ENCODE measurements at places on chromosomes 6 and 20.

DNA sequence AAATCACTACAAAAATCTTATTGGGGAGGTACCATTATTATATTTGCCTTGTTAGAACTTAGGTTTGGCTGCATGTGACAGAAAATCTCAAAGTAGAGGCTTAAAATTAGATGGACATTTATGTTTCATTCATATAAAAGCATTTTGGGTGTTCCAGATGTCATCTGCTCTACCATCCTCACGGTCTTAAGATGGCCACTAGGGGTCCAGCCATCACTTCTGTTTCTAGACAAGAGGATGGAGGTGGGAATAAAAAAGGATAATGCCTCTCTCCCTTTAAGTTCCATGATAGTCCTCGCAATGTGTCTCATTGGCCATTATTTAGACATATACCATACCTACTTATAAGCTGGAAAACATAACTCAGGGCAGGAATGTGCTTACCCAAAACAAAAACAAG lies 929.5 kb downstream of the KIF16B start:
- DNase-seq, result no peak

- DNase-seq, result no peak
These were observed 56.6 kb downstream of the MTHFD1L start for GRCh38 chr6:150922137-150922536.

DNA sequence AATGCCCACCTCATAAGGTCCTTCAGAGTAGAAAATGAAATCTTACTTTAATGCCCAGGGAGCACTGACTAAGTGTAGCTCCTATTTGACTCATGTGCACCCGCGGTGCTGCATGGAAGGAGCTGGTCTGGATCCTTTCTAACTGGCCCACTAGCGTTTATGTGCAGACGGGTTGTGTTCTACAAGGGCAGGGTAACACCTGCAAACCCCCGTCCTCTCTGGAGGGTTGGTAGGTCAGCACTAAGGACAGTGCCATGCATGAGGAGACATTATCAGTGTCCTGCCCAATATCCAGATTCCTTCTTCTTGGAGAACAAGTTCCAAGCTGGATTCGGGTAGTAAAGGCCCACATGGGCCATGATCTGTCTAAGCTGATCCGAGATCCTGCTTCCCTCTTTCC lies 140.3 kb downstream of the ANKRD60 start:
- no peak for DNase-seq

- no peak for DNase-seq
These were observed 23.5 kb downstream of the MDGA1 start for GRCh38 chr6:37674161-37674560.

DNA sequence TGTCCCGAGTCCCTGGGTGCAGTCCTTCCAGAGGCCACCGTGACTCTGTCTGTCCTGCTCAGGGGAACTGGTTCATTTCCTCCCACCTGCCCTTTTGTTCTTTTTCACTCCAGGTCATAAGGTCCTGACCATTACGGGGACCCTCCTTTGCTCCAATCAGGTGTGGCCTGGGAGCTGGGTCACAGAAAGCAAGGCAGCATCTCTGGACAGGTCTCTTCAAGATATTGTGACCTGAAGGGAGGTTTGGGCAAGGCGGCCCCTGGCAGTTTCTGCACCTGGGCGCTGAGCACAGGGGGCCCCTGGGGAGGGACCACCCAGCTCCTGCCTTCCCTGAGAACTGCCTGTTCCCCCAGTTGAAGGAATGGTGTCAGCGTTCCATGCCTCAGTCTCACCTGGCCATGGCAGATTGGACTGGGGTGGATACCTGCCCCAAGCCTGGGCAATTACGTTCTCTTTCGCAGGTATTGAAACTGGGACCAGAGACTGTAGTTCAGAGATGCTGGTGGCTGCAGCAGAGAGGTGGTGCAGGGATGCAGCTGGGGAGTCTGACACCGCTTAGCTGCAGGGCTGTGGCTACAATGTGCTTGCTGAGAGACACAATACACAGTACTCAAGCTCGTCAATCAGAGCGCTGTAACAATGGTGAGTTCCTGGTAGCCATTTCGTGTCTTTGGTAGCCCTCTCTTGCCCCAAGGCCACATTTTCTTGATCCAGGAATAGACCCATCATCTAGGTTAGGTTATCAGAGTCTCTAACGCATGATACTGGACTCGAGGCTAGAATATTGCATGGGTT lies 15.6 kb upstream of the NELFCD start:
- no peak for DNase-seq

DNA sequence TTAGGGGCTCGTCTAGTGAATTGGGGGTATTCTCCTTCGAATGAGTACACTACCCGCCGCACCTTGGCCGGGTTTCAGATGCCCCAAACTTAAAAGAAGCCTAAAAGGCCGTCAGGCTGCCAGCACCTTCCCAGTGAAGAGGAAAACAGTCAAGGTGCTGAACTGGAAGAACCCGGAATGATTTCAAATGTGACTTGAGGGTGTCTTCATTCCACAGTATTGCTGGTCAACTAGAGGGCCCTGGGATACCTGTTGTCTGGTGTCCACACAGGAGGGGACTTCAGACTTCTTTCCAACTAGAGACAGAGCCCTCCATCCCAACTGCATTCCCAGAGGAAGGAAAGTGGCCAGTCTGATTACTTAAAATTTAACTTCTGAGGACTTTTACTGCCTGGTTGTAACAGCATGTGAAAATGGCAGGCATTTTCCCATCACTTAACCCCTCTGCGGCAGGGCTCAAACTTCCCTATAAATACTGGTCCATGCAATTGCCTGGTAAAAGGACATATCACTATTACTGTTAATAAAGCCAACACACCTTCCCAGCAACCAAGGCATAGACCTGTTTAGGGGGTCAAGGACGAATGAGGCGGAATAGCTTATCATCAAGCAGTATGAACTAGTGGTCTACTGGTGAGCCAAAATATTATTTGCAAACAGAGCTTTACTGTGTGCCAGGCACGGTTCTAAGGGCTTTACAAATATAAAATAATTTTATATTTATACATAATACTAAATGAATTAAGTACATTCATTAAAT lies 651 bp upstream of the SAMHD1 start:
- no peak for DNase-seq

GRCh38 chr6:48476257-48476656 lies 365.3 kb upstream of the PTCHD4 start:
- no peak for DNase-seq

DNA sequence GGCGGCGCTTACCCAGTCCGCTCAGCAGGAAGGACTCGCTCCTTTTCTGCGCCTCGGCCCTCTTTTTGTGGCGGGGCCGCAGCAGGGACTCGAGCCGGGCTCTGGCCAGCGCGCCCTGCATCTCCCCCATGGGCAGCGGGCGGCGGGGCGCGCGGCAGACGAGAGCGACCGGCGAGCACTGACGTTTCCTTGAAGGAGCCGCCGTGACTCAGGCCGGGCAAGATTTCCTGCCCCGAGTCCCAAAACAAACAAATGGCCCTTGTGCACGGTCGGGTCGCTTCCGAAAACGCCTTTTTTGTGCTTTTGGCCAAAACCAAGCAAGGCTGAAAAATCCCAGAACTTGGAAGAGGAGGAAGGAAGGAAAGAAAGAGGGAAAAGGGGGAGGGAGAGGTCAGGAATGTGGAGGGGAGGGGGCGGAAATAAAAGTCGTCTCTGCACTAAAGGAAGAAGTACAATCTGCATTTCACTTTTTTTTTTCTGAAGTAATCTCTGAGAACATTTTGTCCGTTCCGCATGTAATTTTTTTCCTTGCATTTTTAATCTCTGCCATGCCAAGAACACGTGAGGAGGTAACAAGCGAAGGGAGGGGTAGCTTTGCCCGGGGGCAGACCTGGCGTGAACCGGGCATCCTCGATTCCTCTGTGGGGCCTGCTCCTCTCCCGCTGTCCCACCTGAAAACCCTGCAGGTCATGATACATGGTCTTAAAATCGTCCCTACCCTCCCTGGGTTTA lies 123.3 kb upstream of the SLC2A12 start:
- DNase-seq, result peak; percentile 81

Measured in activated effector memory CD4-positive, alpha-beta T cell treated with anti-CD3 and anti-CD28 coated beads, Interleukin-2, amount 50 U/mL, for 16 hours (primary cell).